ENCODE measurements at places on chromosomes 2 and 18. TPM values are rescaled to one million over a fixed set of nuclear protein-coding genes. Genes with fewer than 3 reads are reported as not detected.

GRCh38 chr2:30628341-30628740, 178.9 kb downstream of the CAPN13 start:
- DNase-seq: no peak

DNA sequence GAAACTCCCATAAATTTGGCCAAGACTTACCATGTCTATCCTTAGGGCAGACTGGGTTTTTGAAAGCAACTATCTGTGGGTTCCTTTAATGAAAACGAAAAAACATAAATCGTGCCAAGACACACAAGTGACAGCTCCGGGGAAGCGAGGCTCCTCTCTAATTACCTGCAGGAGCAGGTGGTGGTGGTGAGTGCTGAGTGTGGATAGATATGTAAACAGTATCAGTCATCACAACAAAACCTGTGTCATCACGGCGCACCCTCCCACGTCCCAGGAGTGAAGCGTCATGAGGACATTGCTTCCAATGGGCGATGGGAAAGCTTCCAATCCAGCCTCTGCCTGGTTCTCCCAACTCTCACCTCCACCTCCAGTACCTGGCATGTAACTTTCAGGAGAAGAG, 31.3 kb downstream of the ACKR3 start:
- DNase-seq: no peak

DNA sequence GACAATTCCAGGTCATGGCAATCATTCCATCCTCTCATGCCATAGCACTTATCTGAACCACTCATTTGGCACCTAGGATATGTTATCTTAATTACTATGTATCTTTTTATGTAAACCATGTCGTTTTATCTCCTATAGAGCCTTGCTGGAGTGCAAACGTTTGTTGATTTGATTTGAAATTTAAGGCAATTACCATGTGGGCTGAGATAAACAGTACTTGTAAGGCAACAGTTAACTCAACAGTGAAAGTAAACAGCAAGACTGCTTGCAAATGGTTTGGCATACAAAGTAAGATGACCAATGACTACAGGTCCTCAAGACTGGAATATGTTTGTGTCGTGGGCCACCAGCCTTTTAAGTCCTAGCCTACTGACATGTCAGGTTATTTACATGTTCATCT, 133.7 kb upstream of the ZFP36L2 start:
- no peak for DNase-seq

- no peak for DNase-seq
Measured at GRCh38 chr18:45317948-45318640, 297.2 kb upstream of the SLC14A2 start.

DNA sequence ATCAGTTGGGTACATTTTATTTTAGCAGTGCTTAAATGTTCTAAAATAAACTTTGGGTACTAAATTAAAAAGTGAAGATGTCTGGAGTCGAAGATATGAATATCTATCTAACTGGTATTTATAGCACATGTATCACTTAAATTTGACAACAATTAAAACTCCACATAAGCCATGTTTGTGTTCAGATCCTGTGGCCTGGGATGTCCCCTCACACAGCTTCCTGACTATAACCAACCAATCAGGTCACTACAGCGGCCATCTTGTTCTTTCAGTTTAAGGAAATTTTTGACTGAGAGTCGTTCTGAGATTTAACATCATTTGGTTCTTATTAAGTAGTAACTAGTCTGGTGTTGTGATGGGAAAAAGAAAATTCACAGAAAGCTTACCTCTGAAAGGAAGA, 170.7 kb upstream of the NRP2 start:
- DNase-seq: no peak

DNA sequence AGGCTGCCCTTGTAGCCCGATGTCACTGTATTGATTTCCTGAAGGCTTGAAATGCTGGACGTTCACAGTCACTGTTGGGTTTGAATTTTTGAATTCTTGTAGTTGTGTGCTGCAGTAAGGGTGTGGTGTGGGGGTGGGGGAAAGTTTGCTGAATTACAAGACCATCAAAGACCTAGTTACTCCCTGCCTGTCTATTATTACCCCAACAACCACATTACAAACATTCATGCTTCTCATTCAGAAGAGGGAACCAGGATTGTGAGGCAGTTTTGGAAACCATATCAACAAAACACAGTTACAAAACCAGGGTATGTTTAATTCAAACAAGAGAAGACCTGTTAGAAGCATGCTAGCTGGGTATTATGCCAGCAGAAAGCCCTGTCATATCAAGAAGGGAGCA, 85.8 kb downstream of the CLHC1 start:
- DNase-seq: no peak

DNA sequence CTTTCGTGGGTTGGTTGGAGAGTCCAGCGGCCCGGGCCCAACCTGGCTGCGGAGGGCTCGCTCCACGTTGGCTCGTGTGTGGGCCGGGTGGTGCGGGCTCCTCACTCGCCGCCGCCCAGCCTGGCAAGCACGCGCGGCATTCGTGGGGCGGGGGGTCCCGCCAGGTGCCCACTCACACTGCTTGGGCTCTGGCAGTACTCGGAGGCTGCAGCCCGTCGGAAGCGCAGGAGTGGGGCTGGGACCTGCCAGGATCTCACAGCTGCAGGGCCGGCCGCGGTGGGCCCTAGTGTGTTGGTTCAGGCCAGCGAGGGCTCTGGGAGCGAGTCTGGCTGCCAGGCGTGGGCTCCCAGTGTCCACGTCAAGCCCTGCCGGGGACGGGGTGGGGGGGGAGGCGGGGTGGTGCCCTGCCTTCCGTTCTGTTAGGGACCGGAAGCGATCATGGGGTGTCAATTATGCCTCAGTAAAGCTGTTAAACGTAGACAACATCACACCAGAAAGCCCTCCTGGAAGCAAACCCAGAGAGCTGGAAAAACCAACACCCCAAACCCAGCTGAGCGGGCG, 1.0 kb upstream of the HS6ST1 start:
- peak; percentile 65 for DNase-seq

GRCh38 chr2:129478902-129479517, 500.5 kb upstream of the RAB6C start:
- DNase-seq: no peak

DNA sequence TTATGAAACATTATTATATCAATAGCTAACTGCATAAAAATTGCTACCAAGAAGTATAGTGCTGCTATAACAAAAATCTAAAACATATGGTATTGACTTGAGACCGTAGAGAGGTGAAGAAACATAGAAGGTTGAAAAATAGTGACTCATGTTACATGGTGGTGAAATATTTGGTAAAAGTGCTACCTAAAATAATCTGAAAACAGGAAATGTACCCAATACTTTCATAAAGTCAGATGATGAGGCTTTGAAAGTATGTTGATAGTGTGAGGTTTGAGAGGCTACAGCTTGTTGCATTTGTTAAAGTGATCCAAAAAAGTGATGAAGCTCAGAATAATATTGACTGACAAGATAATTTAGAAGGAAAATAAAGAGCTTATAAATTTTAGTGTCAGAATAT, 718.7 kb upstream of the SLC8A1 start:
- no peak for DNase-seq

GRCh38 chr2:124640221-124640750, 615.2 kb downstream of the CNTNAP5 start:
- no peak for DNase-seq

GRCh38 chr2:134667541-134667940, 51.3 kb downstream of the TMEM163 start:
- no peak for DNase-seq

DNA sequence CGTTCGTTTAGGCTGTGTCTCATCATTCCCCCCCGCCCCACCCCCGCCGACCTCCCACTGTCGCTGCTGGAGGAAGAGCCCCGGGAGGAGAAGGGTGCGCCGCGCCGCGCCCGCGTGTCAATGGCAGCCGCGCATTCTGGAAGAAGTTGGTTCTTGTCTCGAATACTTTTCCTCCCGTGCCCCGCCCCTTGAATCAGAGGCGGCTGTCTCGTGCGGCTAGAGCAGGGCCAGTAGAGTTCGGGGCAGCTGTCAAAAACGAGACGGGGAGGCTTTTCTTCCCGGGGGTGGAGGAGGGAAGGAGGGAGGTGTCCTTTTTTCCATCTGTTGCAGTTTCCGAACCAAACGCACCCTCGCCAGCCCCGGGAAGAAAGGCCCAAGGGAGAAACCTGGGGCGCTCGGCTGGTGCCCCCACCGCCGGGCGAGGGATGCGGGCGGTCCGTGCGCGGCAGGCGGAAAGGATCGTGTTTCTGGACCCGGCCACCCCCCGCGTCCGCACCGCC, 410 bp upstream of the TGIF1 start:
- DNase-seq: peak; percentile 81

GCKR gene
- not detected for total RNA-seq

DNA sequence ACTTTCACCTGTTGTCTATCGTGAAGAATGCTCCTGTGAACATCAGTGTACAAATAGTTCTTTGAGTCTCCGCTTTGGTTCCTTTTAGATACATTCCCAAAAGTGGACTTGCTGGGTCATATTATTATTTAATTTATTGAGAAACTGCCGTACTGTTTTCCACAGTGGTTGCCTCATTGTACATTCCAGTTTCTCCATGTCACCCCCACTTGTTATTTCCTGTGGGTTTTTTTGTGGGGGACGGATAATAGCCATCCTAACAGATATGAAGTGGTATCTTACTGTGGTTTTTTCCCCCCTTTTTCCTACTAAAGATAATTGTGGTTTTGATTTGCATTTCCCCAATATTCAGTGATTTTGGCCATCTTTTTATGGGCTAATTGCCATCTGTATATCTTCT, 53.8 kb downstream of the SMCHD1 start:
- no peak for DNase-seq

GRCh38 chr2:185919155-185919554, 180.6 kb downstream of the FSIP2 start:
- DNase-seq: no peak

Data from suprapubic skin (tissue), 4 donors.